ENCODE measurements at places on chromosomes 3 and 15. TPM values are rescaled to one million over a fixed set of nuclear protein-coding genes. Genes with fewer than 3 reads are reported as not detected.
A peak's percentile ranks its signal among the peaks of the same experiment; 100 is the strongest.

Gene ZNF660
- total RNA-seq: 1.5 TPM

Gene SYNM
- total RNA-seq: 96.5 TPM

Gene KCTD6
- total RNA-seq: 6.3 TPM

Gene CASR
- 0.31 TPM for total RNA-seq

Gene TUSC7
- not detected for total RNA-seq

Gene NDN
- total RNA-seq: 21.4 TPM

Gene ACKR2
- total RNA-seq: 6.3 TPM

Gene AQR
- total RNA-seq: 22.7 TPM

Gene TRAT1
- total RNA-seq: 1.3 TPM

Gene IRAK2
- total RNA-seq: 3.4 TPM

Gene GABRR3
- not detected for total RNA-seq

GRCh38 chr15:56243163-56244037 lies at the start of gene RFX7:
TSS of gene RFX7 (minus strand) at chr15:56243879. CDS start at chr15:56243285, 594 bp downstream.
- DNase-seq: peak; percentile 67

DNA sequence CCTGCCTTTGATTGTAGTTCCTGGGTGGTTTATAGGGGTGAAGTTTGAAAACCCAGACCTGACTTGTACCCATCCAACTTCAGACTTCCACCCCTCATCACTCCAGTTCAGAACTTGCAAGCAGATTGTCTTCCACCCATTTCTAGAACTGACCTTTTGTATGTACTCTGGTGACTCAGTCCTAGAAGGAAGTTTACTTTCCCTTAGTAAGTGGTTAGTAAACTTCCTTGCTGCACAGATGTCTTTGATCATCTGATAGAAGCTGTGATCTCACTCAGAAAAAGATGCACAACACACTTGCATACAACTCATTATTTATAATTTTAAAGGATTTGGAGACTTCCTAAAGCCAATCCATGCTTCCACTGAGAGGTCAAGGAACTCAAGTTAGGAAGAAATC lies 368.0 kb downstream of the MFSD1 start:
- no peak for DNase-seq

DNA sequence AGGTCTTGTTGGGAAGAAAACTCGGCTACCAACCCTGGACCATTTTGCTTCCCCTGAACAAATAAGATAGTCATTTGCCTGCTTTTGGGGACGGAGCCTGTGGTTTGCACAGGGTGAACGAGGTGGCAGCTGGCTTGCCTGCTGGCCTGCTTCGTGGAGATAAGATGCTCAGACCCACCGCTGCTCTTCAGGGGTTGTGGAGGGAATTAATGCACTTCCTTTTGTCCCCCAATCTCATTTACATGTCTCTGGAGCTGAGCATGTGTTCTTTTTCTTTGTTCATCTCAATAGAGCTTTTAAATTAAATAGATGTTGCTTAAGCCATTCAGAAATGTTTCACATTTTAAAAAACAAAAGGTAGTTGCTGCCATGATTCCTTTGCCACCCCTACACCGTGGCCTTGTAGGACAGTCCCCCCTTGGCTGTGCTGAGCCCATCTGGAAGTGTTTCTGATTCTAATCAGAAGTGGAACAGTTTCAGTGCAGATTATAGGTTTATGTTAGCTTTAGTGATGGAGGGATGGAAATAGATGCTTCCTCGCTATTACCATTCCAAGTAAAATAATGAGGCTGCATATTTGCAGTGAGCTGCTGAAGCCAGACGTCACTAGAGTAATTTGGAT lies 25.6 kb downstream of the APBA2 start:
- DNase-seq: no peak

DNA sequence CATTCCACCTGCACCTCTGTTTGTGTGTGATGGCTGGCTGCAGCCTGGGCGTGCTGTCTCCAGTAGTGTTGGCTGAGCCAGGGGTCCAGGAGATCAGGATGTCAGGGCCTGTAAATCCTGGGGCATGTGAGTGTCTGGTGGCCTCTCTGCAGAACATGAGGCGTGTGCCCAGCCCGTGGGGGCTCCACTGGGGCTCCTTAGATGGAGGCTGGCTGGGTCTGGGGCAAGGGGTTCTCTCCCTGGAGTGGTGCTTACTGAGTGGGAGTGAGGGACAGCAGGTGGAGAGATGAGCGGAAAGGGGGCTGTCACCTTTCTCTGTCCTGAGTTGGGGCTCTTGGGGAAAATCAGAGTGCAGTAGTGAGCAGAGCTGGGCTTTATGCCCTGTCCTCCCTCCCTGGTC lies 152.2 kb downstream of the CHDH start:
- DNase-seq: no peak

DNA sequence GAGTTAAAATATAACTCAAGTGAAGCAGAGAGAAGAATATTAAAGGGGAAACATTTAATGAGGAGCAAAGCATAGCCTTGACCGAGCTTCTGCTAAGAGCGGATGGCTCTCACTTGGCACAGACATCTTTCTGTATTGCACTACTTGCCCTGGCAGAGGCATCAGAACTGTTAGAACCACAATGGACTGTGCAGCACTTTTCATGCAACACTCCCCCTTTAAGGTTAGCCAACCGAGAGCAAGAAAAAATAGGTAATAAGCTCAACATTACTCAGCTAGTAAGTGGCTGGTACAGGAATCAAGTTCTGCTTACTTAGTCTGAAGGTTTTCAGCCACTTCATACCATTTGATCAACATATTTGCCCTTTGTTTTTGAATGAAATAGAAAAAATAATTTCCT lies 33.7 kb downstream of the CRTC3 start:
- DNase-seq: no peak

DNA sequence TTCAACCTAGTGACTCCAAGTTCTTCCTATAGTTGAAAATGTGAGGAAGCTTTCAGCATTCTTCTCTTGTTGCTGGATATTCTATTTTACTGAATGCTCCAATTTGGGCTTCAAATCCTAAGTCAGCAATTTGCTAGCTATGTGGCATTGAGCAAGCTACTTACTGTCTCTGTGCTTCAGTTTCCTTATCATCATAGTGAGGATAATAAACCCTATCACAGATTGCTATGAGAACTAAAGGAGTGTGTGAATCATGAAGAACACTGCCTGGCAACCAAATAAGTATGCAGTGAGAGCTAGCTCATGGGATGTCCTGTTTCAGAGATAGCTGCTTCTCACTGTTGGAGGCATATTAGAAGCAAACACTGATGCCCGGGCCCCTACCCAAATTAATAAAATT lies 163.8 kb upstream of the CDIN1 start:
- DNase-seq: no peak

DNA sequence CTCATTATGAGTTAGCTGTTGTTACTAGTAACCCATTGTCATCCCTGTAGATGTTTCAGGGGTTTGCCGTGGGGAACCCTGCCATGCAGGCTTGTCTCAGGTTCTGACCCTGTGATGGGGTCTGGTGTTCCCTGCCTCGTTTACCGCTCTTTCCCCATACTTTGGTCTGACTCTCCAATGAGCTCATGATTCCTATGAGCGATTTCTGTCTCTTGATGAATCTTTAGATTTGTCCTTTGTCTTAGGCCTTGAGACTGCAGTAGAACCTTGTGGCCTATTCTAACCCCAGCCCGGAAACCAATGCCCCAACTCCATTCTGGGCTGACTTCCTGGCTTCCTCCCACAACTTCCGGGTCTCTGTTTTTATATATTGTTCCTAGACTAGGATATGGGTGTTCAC lies 11.3 kb upstream of the IQGAP1 start:
- no peak for DNase-seq

- peak; percentile 63 for DNase-seq
Measured at GRCh38 chr3:143973259-143974021, 1.8 kb downstream of the DIPK2A start.

DNA sequence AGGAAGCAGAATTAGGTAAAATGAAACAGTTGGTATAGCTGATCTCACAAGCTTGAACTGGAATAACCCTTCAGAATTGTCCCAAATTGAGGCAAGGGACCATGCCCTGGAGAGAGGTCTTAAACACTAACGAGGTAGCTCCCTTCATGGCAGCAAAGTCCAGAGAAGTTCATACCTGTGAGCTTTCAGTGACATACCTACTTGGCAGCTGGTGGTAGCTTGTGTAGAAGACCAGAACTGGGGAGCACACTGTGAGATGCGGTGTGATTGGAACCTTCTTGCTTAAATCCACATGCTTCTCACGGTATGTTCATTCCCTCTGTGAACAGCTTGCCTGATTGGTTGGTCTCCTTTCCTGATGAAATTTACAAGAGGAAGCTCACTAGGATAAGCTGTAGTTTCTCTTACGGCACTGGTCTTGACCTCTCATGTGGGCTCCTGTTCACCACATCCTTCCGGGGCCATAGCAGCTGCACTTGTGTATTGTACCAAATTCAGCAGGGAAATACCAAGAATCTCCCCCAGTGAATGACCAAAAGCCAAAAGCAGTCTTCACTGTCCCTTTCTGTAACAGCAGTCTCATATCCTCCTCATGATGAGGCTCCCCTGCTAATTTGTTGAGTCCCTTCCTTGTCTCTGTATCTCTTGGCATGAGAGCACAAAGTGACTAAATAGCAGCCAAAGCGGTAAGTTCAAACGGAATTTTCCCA lies 483.7 kb upstream of the FRG2C start:
- no peak for DNase-seq

- no peak for DNase-seq
Measured at GRCh38 chr15:39462691-39463090, 118.2 kb upstream of the THBS1 start.

GRCh38 chr15:73983211-73983727 lies 8.8 kb downstream of the STOML1 start:
- peak; percentile 61 for DNase-seq

DNA sequence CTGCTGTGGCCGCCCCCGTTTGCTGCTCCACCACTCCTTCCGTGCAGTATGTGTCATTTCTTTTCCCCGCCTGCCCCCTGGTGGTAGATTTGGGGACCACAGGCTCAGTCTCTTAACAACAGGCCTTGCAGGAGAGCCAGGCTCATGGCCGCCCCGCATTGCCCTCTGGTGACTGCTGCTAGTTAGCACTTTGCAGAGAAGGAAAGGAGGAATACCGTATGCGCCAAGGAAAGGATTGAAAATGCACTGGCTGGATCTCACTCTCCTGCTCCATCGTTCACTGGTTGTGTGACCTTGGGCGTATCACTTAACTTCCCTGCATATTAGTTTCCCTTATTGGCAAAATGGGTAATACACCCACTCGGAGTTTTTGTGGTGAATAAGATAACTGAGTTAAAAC lies 39.3 kb upstream of the PXYLP1 start:
- DNase-seq: peak; percentile 91

- DNase-seq: no peak
Measured at GRCh38 chr3:196736670-196737374, 2.8 kb upstream of the PAK2 start.

GRCh38 chr3:32782407-32782806 lies 35.4 kb upstream of the TRIM71 start:
- DNase-seq: no peak

- DNase-seq: no peak
Measured at GRCh38 chr3:9878700-9879099, 1.4 kb downstream of the CIDEC start.

- no peak for DNase-seq
Measured at GRCh38 chr3:38070013-38070412, 31.0 kb downstream of the DLEC1 start.

DNA sequence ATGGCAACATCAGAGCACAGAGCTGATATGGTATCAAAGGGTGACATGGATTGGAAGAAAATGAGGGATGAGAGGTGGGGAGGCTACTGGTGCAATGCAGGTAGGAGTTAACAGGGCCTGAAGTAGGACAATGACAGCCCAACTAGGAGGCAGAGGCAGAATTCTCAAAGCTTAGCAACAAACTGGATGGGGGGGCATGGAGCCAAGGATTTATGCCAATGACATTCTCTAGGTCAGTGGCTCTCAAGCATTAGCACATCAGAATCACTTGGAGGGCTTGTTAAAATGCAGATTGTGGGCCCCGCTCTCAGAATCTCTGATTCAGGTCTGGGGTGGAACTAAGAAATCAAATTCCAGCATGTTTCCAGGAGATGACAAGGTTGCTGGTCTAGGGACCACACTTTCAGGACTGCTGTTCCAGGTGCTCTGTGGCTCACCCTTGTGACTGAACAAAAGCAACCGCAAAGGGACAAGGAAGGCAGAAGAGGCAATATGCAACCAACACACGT lies 98.0 kb upstream of the TNIK start:
- no peak for DNase-seq

DNA sequence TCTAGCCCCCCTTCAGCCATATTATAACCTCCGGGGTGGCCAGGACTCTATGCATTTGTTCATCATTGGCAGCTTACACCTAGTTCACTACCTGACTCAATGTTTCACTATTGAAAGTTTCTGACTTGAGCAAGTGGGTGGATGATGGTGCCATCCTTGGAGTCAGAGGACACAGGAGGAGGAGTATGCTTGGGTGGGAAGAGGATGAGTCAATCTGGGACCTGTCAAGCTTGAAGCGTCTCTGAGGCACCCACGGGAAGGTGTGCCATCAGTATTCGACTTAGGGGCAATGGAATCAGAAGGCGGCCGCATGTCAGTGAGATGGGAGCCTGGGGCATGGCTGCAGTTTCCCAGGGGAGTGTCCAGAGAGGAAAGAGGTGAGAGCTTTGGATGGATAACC lies 133.3 kb downstream of the EPHB1 start:
- no peak for DNase-seq

DNA sequence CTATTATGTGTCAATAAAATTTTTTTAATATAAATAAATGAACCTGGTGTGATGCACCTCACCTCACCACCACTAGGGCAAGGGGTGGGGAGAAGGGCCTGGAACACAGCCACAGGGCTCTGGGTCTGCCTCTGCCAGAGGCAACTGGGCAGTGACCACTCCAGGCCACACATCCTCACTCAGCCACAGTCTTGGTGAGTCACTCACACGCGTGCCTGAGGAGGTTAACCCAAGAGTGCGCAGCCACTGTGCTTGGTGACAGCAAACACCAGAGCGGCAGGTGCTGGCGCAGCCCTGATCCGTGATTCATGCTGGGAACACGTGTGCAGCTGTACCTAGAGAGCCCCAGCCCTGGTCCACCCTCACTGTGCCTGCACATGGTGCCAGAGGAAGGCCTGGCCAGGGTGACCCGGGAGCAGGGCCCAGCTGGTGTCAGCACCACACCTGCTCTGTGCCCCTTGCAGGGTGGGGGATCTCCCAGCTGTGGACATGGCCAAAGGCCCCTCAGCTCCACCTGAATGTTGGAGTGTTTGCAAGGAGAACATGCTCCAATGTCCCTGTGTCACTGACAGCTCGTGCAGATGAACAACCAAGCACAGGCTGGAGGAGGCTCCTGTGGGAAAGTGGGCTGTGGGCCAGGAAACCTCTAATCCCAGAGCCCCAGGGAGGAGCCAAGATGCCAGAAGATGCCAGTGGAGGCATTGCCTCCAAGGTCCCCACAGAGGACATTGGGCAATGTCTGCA lies 2.1 kb downstream of the SLC41A3 start:
- DNase-seq: no peak

DNA sequence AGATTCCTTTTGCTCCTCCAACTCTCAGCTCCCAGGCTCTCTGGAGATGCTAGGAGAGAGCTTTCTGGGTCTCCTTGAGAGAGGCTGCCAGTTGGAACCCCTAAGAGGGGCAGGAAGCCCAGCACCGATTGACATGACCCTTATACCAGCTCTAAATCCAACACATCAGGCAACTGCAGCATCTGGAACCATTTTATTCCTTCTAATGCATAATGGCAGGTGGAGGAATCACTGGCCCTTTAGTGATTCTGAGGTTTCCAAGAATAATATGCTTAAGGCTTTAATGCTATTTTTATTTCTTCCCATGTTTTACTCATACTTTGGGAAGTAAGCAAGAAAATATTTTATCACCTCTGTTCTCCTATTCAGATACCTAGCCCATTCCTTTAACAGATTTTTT lies 60.3 kb upstream of the TEX264 start:
- DNase-seq: no peak

GRCh38 chr3:11727207-11727606 lies 83.5 kb upstream of the VGLL4 start:
- no peak for DNase-seq

Measured in left colon (tissue), 2 donors.